Small intestine (tissue), 16 donors: ENCODE measurements at places on chromosomes 12 and 14. TPM values are rescaled to one million over a fixed set of nuclear protein-coding genes. Genes with fewer than 3 reads are reported as not detected.

DNA sequence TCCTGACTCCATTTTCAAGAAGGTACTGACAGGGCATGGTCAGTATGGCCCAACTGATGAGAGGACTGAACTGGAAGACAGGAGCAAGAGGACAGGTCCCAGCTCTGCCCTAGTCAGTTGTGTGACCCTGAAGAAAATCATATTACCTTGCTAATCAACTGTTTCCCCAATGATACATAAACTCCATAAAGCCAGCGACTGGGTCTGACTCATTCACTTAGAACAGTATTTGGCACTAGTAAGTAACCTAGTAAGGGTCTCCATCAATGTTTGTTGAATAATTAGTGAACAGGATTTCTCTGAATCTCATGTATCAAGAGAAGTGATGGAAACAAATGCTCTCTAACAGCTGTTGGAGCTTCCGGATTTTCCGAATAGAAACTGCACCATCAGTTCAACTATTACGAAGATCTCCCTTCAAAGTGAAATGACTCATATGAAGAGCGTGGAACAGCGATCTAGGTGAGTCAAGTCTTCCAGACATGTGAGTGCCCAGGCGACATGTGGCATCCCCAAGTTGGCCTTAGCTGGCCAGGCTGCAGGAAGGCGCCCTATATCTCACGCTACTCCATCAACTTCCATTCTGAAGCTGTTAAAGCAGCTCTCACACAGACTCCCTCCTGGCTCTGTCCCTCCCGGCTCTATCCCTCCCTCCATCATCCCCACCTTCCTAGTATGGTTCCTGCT, 94.5 kb downstream of the TTC7B start:
- DNase-seq, result no peak

- no peak for DNase-seq
These were observed 17.3 kb downstream of the PCNX1 start for GRCh38 chr14:70924521-70924920.

DNA sequence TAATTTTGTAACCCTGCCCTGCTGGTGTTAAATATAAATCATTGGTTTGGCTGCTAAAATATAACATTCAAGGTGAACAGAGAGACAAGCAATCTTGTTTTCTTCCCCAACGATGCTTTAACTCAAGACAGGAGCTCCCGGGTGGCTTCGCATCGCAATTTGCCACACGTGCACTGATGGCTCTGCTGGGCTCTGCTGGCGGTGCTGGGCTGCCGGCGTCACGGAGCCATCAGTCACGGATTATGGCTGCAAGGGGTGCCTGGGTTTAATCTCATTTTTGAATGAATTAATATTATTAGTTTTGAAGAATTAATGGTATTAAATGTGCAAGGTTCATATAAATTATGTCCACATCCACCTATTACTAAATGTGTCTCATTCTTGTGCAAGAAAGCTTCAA, 44.9 kb upstream of the TMEM260 start:
- DNase-seq, result no peak

- DNase-seq, result no peak
These were observed 47.1 kb downstream of the SINHCAF start for GRCh38 chr12:31278832-31279231.

DNA sequence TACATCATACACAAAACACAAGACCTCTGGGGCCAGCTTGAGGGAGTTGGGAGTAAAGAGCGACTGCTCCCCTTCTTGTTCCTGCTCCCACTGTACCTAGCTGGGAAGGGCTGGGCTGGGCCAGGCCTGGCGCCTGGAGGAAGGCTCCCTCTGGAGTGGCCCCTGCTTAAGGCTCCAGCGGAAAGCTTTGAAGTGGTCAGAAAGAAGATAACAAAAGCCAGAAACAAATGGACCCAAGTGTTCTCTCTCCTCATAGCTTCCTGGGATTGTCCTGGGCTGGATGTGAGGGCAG, 25.3 kb downstream of the PRPF40B start:
- no peak for DNase-seq

- no peak for DNase-seq
These were observed 138.7 kb downstream of the BRMS1L start for GRCh38 chr14:35964697-35965286.

DNA sequence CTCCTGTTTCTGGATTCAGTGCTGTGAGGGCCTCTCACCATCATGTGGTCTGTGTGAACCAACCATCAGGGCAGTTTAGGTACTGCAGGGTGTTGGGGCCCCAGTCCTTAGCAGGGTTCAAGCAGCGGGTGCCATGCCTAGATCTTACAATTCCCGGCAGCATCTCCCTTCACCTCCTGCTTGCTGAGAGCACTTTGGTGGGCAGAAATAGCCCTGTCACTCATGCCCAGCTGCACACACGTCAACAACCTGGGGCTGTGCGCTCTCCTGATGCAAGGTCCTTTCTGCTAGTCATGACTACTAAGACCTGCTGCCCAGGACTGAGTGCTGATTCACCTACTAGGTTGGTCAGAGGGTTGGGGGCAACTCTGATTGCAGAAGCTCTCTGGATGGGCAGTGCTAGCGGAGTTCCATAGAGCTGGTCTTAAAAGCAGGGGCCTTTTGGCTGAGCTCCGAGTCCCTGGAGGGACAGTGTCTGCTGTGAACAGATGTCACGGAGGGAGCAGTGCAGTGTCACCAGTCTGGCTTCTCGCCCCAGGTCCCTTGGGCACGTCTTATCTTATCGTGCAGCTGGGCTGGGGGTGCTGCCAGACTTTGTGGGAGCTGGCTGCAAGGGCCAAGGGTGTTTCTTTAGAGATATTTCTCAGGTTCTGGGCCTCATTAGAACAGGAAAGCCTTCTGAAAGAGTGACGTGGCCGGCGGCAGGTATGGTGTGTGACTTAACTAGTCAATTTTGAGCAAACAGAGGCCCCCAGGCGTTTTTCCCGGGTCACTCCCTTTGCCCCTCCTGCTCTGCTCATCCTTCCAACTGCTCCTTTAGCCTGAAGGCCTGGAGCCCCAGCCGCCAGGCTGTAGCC, 71.8 kb downstream of the NINJ2 start:
- DNase-seq, result peak; percentile 30

DNA sequence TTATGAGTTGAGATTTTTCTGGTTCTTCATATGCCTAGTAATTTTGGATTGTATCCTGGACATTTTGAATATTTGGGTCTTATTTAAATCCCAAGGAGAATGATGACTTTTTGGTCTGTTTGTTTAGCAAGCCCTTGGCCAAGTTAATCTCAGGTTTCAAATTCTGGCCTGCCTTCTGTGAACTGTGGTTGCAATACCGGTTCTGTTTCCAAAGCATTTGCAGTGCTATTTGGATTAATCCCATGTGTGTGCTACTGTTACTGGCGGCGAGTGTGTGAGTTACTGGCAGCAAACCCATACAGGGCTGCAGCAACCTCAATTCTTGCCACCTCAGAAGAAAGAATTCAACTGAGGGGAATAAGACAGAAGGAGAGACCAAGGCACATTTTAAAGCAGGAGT, 51.1 kb downstream of the TMEM260 start:
- no peak for DNase-seq

GRCh38 chr12:131060011-131060703, 106.5 kb downstream of the ADGRD1 start:
- no peak for DNase-seq

- DNase-seq, result no peak
These were observed 23.9 kb upstream of the ATP2B1 start for GRCh38 chr12:89732522-89732921.

DNA sequence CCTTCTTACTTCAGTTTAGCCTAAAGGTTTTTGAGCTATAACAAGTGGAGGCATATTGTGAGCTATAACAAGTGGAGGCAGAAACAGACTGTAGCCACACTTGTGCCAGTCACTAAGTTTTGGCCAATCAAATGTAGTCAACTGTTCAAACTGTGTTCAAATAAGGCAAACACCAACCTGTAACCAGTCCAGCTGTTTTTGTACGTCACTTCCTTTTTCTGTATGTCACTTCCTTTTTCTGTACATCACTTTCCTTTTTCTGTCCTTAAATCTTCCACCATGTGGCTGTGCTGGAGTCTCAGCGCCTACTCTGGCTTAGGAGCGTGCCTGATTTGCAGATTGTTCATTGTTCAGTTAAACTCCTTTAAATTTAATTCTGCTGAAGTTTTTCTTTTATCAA, 79.7 kb downstream of the FUT8 start:
- DNase-seq, result no peak

The PTPRR gene
- polyA plus RNA-seq, result 0.84 TPM

The KIF5A gene
- 0.83 TPM for polyA plus RNA-seq

The SIX4 gene
- polyA plus RNA-seq, result 0.25 TPM

The P2RX2 gene
- polyA plus RNA-seq, result not detected

The KANSL2 gene
- polyA plus RNA-seq, result 23.5 TPM

The KRT72 gene
- 24.6 TPM for polyA plus RNA-seq

The KRT4 gene
- 7.6 TPM for polyA plus RNA-seq

The SAV1 gene
- polyA plus RNA-seq, result 15.2 TPM

The SETD3 gene
- 38.1 TPM for polyA plus RNA-seq

The RTL1 gene
- polyA plus RNA-seq, result not detected

The ZBTB25 gene
- polyA plus RNA-seq, result 0.81 TPM
